ENCODE measurements at places on chromosomes 16 and 17. TPM values are rescaled to one million over a fixed set of nuclear protein-coding genes. Genes with fewer than 3 reads are reported as not detected.

The GUCY2D gene
- total RNA-seq: not detected

The SCRN2 gene
- total RNA-seq: 14.7 TPM

The CFAP52 gene
- not detected for total RNA-seq

The C16orf54 gene
- not detected for total RNA-seq

The KRTAP1-5 gene
- total RNA-seq: 34.8 TPM

The TBC1D3C gene
- not detected for total RNA-seq

The CES4A gene
- 0.83 TPM for total RNA-seq

The MBTD1 gene
- total RNA-seq: 6.9 TPM

The ABI3 gene
- 1.1 TPM for total RNA-seq

The C16orf82 gene
- total RNA-seq: not detected

The TBC1D3E gene
- not detected for total RNA-seq

The CES5A gene
- total RNA-seq: not detected

The DUXB gene
- total RNA-seq: not detected

The TBX6 gene
- total RNA-seq: not detected

The JUP gene
- 12.9 TPM for total RNA-seq

The C17orf67 gene
- total RNA-seq: 0.56 TPM

The PTGES3L gene
- total RNA-seq: 2.2 TPM

The CDIP1 gene
- 4.2 TPM for total RNA-seq

The KIF2B gene
- total RNA-seq: not detected

The CCL11 gene
- not detected for total RNA-seq

The RNF166 gene
- total RNA-seq: 8.1 TPM

The CCL4L2 gene
- total RNA-seq: not detected

The TMED6 gene
- not detected for total RNA-seq

The KRTAP9-9 gene
- not detected for total RNA-seq

The NPW gene
- 0.18 TPM for total RNA-seq

The FOXC2 gene
- total RNA-seq: 1.1 TPM

The NSRP1 gene
- total RNA-seq: 3.4 TPM

The TOP2A gene
- 68.5 TPM for total RNA-seq

The ZNF469 gene
- 1.4 TPM for total RNA-seq

The CCL5 gene
- total RNA-seq: not detected

The TSPAN10 gene
- total RNA-seq: 1.4 TPM

The CD19 gene
- not detected for total RNA-seq

The MFAP4 gene
- 5.0 TPM for total RNA-seq

The KRT20 gene
- total RNA-seq: not detected

The MT1A gene
- total RNA-seq: not detected

The CISD3 gene
- 1.3 TPM for total RNA-seq

The GAS2L2 gene
- not detected for total RNA-seq

The PPP1R9B gene
- total RNA-seq: 38.6 TPM

Measured in IMR-90 (cell line).